Dermis lymphatic vessel endothelial cell (primary cell): ENCODE measurements at places on chromosomes 3 and 15. TPM values are rescaled to one million over a fixed set of nuclear protein-coding genes. Genes with fewer than 3 reads are reported as not detected.

Gene NR1I2
- total RNA-seq: not detected in 2 replicates

Gene RBP2
- total RNA-seq: not detected in 2 replicates

Gene ADPRH
- 7.5 and 11.8 TPM in 2 replicates for total RNA-seq

Gene CFAP161
- total RNA-seq: 0.43 and 0.54 TPM in 2 replicates

Gene MCTP2
- 3.1 and 11.3 TPM in 2 replicates for total RNA-seq

Gene TGM5
- not detected in 2 replicates for total RNA-seq

Gene SETMAR
- 7.2 and 12.9 TPM in 2 replicates for total RNA-seq

Gene LIPC
- total RNA-seq: 0.33 and 1.1 TPM in 2 replicates

Gene ACKR2
- total RNA-seq: 5.4 and 12.5 TPM in 2 replicates

Gene TRIM42
- not detected in 2 replicates for total RNA-seq

Gene MOBP
- under 0.01 TPM in 1 of 2 replicates, not detected in the other for total RNA-seq

Gene GABRR3
- not detected in 2 replicates for total RNA-seq
